ENCODE measurements at places on chromosomes 2 and 18.
A peak's percentile ranks its signal among the peaks of the same experiment; 100 is the strongest.

DNA sequence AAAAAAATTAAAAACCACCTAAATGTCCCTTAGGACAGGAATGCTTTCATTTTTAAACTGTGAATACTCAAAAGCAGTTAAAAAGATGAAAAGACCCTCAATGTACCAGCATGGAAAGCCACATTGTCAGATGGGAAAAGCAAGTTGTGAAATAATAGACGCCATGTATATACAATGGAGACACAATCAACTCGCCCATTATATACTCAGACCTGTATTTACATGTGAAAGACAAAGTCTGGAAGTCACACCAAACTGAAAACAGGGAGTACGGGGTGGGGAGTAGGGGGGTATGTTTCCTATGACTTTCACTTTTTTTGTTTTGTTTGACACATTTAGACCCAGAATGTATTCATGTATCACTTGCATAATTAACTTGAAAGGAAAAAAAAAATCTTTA, 75.6 kb downstream of the CELF4 start:
- DNase-seq, result no peak

DNA sequence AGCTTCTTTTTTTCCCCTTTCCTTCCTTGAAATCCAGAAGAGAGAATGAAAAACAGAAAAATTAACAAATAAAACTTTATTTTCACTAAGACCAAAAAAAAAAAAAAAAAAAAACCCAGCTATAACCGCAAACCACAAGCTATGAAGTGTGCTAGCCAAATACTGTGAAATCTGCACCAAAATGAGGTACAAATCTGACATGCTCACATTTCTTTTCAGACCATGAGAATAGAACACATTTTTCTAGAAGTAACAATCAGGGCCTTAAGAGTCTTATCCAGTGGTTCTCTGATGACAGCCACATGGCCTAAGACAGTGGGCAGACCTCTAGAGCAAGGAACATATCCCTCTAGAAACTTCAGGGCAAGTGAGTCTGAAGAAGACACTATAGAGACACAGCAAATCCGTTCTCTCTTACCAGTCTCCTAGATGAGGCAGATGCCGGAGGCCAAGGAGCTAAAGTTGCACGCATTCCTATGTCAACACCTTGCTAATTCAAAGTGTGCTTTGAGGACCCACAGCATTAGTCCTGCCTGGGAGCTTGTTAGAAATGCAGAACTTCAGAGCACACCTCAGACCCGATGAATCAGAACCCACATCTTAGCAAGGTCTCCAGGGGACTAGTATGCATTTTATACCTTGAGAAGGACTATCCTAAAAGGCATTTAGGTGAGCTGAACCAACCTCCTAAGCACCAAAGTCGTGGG, 317.1 kb downstream of the MYCN start:
- no peak for DNase-seq

DNA sequence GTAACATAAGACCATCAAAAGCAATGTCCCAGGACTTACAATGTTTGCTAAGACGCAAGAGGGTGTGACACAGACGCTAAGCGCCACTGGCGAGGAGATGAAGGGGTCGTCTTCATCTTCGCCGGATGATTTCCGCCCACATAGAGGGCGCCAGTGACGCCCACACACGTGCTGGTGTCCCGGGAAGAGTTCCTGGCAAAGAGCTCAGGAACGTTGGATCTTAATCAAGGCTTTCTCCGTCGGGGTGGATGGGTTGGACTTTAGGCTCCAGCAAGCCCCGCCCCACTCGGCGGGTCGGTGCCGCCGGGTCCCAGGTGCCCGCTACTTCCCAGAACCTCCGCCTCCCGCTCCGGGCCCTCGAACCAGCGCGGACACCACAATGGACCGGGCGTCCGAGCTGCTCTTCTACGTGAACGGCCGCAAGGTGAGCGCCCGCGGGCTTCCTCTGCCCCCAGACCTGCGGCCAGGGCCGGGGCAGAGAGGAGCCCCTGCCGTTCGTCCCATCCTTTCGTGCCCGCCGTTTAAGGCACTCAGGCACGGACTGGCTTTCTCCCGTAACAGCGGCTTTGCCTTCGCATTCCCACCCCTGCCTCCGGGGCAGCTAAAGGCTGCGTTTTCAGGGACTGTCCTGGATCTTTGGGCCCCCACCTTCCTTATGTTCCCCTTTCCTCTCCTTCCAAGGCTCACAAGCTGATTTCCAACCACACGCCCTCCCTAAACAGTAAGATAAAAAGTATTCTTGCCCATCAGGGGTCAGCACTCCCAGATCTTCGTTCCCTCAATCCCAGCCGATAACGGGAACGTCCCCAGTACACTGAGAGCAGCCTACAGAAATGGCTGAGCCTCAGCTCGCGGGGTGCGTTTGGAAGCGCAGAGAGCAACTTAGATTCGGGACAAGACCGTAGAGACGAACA, at the start of gene AOX1:
Gene AOX1, plus strand, starts transcription at position 285 of the 914 bp plus-strand sequence. Its CDS starts 95 bp downstream, at position 380.
- peak; percentile 41 for DNase-seq

DNA sequence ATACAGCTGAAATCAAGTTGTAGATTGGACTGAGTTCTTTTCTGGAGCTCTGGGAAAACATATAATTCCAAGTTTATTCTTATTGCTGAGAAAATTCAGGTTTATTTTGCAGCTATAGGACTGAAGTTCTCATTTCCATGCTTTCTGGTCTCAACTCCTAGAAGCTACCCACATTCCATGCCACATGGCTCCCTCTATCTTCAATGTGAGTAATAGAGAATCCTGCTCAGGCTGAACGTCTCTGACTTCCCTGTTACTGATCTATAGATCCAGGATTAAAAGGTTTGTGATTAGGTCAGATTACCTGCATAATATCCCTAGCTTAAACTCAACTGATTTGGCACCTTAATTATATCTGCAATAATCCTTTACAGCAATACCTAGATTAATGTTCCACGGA, 453.8 kb upstream of the MC4R start:
- no peak for DNase-seq

DNA sequence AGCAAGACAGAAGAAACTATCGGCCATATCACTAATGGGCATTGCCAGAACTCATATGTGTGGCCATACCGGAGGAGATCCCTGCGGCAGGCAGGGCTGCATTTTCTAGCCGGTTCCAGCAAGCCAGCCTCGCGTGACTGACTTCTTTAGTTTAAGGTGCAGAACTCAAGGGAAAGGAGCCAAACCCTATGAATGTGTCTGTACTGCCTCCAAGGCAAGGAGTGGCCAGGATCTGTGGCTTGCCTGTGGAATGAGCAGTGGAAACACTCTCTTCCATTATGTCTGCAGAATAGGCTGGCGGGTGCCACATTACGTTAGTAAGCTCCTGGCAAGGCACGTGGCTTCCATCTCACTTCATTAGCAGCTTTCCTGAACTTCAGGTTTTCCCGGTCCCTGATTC, 137.6 kb downstream of the ATL2 start:
- DNase-seq, result no peak

GRCh38 chr18:5057386-5058348, 139.4 kb downstream of the AKAIN1 start:
- peak; percentile 45 for DNase-seq

- DNase-seq, result peak; percentile 61
Observed at GRCh38 chr2:69603146-69603743, 40.3 kb downstream of the AAK1 start.

DNA sequence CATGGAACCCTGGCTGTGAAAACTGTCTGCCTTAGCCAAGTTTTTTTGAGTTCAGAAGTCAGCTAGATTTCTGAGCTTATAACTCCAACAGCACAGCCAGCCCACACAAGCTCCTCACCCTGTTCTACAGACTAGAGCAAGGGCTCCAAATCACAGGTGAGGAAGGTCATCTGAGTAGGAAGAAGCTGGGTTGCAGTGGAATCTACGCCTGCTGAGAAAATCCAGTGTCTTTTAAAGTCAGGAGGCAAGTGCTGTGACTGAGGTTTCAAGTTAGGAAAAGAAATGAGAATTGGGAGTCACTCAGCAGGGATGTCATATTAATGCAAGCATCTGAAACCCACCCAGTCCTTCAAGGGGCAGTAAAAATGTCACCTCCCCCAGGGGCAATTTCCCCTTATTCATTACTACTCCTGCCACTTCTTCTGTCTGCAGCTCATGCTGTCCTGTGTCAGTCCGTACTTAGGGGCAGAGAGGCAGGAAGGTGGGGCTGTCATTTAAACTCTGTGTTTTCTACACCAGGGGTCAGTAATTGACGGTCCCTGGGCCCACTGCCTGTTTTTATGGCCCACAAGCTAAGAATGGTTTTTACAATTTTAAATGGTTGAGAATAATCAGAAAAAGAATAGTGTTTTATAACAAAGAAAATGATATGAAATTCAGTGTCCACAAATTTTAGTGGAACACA, 551.1 kb downstream of the BCL11A start:
- DNase-seq, result no peak

GRCh38 chr2:229133155-229133772, 137.8 kb downstream of the PID1 start:
- peak; percentile 5 for DNase-seq

DNA sequence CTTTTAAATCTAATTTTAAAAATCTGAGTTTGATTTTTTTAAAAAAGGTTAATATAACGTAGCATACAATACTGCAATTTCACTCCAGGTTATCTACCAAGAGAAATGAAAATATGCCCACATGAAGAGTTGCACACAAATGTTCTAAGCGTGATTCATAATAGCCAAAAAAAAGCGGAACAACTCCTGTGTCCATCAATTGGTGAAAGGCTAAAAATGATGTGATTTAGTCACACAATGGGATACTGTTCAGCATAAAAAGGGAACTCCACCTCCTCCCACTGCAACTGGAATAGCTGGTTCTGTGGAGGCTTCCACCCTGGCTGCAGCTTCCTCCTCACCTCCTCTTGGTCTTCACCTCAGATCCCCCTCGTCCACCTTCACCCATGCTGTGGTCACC, 132.8 kb downstream of the PIK3C3 start:
- no peak for DNase-seq

DNA sequence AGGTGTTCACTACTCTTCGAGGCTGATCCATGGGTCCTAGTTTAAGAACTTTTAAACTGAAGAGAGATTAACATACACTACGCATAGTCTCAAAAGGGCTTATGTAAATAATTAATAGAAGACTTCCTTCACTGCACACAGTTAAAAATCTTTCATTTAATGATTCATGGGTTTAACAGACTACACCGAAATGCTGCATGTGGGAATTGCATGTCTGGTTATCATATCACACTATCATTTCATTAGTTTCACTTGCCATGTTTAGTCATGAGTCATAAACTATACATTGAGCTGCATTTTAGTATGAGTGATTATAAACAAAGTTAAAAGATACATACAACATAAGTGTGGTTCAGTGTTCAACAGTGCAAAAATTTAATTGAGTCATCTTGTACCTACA, 31.2 kb downstream of the GLS start:
- DNase-seq, result peak; percentile 16

DNA sequence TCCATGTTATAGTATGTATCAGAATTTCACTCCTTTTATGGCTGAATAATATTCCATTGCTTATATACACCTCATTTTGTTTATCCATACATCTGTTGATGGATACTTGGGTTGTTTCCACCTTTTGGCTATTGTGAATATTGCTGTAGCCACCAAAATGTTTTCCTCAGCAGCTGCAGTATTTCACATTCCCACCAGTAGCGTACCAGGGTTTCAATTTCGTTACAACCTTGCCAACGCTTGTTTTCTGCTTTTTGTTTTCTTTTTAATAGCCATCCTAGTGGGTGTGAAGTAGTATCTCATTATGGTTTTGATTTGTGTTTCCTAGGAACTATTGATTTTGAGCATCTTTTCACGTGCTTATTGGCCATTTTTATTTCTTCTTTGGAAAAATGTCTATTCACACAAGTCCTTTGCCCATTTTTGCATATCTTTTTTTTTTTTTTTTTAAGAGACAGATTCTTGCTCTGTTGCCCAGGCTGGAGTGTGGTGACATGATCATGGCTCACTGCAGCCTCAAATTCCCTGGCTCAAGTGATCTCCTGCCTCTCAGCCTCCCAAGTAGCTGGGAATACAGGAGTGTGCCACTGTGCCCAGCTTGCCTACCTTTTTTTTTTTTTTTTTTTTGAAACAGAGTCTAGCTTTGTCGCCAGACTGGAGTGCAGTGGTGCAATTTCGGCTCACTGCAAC, 14.2 kb downstream of the UBXN2A start:
- no peak for DNase-seq

- no peak for DNase-seq
Observed at GRCh38 chr18:10514082-10514481, 11.7 kb upstream of the NAPG start.

DNA sequence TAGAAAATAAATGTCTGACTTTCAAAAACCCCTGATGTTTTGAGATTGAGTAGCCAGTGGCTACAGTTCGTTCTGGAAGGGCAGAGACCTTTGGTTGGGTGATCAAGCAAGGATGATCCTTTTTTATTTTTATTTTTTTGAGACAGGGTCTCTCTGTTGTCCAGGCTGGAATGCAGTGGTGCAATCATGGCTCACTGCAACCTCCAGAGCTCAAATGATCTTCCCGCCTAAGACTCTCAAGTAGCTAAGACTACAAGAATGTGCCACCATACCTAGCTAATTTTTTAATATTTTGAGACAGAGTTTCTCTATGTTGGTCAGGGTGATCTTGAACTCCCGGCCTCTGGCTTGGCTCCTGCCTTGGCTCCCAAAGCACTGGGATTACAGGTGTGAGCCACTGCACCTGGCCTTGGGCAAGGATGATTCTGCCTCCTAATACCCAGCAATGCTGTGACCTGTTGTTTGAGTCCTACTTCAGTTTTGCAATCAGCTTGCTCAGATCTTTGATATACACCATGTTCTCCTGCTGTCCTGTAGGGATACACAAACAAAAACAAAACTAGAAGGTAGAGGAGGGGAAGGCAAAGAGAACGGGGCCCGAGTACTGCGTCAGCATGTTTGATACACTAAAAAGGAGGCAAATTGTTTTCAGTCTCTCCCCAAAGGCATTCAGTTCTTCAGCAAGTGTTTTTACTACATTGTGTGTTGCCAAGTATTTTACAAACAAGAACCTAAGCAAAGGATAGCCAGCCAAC, 59.2 kb upstream of the LYPD6B start:
- DNase-seq, result no peak

DNA sequence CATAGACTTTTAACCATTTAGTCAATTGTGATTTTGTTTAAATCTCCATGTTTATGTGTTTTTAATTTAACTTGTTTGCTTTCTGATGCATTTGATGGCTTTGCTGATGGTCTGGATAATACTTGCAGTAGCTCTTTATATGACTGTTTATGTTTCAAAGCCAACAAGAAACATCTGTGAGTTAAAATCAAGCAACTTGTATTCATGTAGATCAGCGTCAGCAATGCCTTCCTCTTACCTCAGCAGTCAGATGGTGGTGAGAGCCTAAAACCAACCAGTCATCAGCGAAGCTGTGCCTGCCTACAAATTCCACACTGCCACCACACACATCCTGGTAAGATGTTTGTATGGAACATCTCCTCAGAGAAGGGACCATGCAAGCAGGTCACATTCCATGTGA, 231.9 kb downstream of the PTGR3 start:
- no peak for DNase-seq
